Endodermal cell (in vitro differentiated cells): ENCODE measurements at places on chromosomes 7 and 10.

DNA sequence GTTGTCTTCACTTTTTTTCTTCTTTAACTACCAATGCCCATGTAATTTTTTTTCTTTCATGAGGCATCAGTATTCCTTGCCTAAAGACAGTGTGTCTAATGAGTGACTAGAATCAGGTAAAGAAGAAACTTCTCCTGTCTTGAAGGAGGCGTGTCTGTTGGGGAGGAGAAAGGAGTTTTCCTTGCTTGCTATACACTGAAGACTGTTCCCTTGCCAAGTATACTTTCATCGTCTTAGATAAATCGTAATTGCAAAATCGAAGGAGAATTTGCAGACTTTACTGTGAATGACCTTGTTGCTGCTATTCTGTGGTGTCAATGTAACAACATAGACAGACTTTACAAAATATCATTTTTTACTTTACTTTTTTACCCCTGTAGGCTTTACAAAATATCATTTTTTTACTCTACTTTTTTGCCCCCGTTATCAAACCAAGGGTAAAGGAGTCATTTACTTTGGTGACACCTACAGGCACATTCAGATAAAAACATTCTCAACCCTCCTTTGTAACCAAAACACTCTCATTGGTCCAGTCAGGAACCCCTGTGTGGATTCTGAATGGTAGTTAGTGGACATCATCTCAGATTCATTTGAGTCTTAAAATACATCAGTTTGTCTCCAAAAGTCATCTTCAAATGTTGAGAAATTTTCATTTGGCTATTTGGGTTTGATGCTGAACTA is 232.4 kb downstream of the AHR start:
- no peak for DNase-seq

- no peak for DNase-seq
These were observed 249.4 kb upstream of the CTBP2 start for GRCh38 chr10:125409756-125410155.

DNA sequence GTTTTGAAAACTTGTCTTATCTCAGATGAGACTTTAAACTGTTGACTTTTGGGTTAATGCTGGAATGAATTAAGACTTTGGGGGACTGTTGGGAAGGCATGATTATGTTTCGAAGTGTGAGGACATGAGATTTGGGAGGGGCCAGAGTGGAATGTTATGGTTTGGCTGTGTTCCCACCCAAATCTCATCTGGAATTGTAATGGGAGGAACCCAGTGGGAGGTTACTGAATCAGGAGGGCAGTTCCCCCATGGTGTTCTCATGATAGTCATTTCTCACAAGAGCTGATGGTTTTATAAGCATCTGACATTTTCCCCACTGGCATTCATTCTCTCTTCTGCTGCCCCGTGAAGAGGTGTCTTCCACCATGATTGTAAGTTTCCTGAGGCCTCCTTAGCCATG is 13.8 kb upstream of the POT1 start:
- no peak for DNase-seq

DNA sequence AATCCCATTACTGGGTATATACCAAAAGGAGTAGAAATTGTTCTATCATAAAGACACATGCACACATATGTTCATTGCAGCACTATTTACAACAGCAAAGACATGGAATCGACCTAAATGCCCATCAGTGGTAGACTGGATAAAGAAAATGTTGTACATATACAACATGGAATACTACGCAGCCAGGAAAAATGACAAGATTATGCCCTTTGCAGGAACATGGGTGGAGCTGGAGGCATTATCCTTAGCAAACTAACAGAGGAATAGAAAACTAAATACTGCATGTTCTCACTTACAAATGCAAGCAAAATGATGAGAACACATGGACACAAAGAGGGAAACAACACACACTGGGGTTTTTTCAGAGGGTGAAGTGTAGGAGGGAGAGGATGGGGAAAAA is 300.2 kb downstream of the BAMBI start:
- DNase-seq, result no peak

- DNase-seq, result no peak
These were observed 82.7 kb downstream of the GNAT3 start for GRCh38 chr7:80429181-80429580.

- DNase-seq, result no peak
These were observed 1.9 kb upstream of the NRF1 start for GRCh38 chr7:129609666-129610065.

- no peak for DNase-seq
These were observed 4.1 kb upstream of the GTPBP4 start for GRCh38 chr10:983971-984655.

DNA sequence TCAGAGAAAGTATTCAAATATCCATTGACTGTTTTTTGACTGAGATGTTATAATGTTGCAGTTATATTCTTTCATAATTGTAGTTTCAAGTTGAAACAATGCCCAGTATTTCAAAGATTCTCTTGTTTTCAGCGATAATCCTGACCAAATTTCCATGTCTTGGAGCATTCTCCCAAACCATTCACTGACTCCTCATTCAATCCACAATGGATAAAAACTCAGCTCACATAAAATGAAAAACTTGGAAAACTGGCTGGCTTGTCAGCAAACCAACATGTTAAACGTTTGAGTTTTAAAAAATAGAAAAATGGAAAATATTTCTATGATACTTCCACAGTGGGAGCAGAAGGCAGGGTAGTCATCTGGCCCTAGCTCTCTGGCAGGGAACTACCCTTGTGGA is 184.4 kb downstream of the C7orf25 start:
- no peak for DNase-seq

GRCh38 chr7:116851671-116852070 is 10.7 kb upstream of the CAPZA2 start:
- no peak for DNase-seq

DNA sequence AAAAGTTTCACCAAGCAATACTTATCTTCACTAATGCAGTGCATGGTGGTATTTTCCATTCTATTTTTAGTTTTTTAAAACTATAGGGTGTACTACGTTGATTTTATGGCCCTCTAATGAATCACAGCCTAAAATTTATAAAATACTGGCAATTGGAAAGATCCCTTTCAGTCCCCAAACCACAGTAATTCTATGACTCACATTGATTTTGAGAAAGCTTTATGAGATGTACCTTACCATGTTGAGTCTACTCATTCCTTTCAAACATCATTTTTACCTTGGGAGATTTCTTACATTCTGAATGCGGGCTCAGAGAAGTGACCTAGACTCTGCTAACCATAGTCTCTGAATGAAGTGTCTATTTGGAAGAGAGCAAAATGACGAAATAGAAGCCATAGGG is 141.6 kb downstream of the GPR85 start:
- no peak for DNase-seq

DNA sequence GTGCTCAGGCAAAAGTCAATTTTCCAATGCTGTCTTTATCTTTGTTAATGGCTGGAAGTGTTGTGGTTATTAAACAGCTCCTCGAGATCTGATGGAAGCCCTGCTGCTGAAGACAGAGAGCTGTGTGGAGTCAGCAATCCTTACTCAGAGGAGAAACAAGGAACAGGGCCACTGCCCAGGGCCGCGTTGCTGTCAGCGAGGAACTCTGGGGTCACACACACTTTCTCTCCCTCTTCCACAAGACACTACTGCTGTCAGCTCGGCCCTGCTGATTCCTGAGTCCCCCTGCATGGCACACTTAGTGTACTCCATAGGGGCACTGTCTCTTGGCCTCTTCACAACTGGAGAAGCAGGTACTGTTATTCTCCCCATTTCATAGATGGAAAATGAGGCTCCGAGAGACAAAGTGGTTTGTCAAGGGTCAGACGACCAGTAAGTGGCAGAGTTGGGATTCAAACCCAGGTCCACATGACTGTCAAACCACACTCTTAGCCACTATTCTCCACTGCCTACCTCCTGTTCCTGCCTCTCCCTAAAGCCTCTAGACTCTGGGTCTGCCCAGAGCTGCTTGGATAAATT is 29.3 kb upstream of the PDCD4 start:
- no peak for DNase-seq

DNA sequence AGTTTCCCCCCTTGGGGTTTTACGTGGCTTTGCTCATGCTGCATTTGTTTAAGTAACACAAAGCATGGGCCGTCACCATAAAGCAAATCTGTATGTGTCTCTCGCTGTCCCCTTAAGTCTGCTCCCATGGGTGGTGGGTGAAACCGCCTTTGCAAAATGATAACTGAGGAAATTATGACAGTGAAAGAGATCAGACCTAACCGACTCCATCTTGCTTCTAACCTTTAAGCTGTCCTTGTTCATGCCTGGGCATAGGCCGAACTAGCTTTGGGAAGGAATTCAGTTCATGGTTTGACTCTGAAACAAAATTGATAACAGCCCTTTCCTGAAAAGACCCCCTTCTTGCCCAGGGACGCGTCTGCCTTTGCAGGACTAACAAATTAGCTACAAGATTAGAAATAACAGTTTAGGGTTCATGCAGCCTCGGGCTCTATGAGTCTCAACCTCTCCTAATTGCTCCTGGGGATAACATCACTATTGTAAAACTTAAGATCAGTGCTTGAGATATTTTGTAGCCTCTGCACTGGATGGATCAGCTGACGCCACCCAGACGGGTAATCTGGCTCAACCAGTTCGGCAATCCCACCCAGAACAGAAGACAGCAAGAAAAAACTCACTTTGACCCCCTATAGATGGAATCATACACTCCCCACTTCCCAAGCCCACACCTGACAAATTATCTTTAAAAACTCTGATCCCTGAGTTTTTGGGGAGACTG is 623.7 kb downstream of the TYW1 start:
- DNase-seq, result no peak
